Neuronal stem cell (in vitro differentiated cells): ENCODE measurements at places on chromosomes 1 and 21.

- DNase-seq = no peak
These were observed 568.9 kb upstream of the ADGRL4 start for GRCh38 chr1:79575424-79575823.

- no peak for DNase-seq
These were observed 172.6 kb upstream of the DMRTA2 start for GRCh38 chr1:50595874-50596273.

GRCh38 chr21:32364387-32364786, 28.4 kb downstream of the URB1 start:
- no peak for DNase-seq

DNA sequence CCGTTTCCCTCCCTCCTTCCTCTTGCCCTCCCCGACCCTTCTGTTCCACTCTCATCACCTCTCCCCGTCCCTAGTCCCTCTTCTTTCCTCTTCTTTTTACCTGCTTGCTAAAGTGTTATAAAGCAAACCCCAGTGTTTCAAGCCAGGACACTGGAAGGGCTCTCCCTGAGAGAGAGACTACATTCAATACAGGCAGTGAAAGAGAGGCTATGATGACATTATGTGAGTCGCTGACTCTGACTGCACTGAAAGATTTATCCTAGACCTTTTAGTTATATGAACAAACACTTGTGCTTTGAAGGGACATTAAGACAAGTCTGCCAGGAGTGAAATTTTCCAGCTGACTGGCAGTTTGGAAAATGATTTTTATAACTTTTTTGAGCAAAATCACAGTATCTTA, 155.7 kb downstream of the S1PR1 start:
- no peak for DNase-seq

- peak; percentile 21 for DNase-seq
These were observed 65.3 kb downstream of the ZNF697 start for GRCh38 chr1:119582801-119583200.

- DNase-seq = no peak
These were observed 46.1 kb downstream of the SLC44A3 start for GRCh38 chr1:94866164-94866807.

GRCh38 chr21:37936010-37936785, 19.9 kb upstream of the KCNJ6 start:
- no peak for DNase-seq

GRCh38 chr1:111496398-111496797, 7.0 kb downstream of the ADORA3 start:
- no peak for DNase-seq

GRCh38 chr1:30758785-30759380, 1.3 kb upstream of the LAPTM5 start:
- no peak for DNase-seq

DNA sequence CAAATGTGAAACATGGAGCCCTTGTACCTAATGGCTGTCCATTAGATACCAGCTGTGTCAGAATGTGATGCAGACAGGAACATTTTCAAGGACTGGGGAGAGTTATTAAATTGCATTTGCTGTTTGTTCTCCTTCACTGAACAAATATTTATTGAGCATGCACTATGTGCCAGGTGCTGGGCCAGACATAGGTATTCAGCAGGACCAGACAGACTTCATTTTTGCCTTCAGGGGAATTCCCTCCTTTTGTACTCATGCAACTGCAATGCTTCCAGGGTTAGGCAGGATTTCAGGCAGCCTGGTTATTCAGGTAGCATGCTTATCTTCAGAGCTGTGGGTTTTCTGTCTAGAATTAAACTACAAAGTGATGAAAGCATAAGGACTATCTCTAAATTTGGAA, 64.2 kb upstream of the SMYD2 start:
- DNase-seq = no peak

DNA sequence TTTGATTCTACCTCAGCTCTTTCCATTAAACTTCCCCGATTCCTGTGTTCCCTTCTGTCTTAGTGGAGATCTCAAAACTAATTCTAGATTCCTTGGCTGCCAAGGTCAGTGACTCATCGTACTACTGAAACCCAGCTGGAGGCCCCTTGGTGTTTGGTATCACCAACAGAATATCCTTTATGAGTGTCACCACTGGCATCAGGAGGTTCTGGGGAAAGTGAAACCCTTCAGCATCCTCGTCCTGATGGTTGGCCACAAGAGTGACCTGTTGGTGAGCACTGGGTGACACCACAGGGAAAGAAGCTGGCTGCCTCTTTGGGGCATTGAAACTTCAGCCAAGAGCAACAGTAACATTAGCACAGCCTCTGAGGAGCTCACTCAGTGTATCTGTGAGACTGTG, 9.6 kb downstream of the RAB42 start:
- no peak for DNase-seq

DNA sequence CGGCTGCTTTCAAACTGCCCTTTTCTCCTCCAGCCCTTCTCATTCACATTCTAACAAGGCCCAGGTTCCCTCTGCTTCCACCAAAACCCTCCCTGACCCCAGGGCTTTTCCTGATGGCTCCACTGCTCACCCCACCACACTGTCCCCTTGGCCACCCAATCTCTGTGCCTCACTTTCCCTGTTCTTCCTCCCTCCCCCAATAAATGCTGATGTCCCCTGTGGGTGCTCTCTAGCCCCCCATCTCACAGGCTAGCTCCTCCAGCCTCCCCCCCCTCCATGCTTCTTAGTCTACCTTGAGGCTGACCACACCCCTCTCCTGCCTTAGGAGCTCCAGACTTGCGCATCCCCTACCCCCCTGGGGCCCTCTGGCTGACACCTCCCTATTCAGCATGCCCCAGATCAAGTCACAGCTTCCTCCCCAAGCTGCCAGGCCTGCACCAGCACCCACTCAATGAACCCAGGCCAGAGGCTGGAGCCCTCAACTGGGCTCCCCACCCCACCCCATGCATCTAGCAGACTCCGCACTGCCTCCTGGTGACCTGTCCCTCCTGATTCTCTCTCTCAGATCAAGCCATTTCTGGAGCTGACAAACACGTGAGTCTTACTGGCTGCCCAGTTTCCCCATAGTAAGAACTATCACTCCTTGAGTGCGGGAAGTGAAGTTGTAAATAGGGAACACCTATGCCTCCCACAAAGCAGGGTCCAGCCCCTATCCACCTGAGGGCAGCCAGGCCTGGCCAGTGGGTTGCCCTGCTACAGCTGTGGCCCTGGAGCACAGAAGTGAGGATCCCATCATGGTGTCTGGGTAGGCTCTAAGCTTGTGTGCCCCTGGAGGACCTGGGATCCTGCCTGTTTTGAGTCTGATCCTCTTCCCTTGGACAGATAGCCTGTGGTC, 117.9 kb downstream of the DMRTB1 start:
- no peak for DNase-seq

GRCh38 chr1:198700396-198700795, 61.6 kb downstream of the PTPRC start:
- DNase-seq = no peak

DNA sequence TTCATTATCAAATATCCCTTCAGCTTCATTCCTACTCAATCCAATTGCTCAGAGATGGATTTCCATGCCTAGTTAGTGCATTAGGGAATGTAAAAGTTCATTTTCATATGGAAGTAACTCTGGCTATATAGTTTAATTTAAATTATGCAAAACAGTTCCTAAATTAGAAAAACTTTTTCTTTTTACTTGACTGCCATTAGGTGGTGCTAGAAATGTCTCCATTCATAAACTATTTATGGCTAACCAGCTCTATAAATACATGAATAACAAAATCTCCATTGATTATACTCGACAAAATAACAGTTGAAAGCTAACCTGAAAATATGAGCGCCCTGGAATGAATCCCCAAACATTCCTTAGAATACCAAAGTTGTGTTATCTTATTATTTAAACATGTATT, 311.4 kb downstream of the USH2A start:
- no peak for DNase-seq

DNA sequence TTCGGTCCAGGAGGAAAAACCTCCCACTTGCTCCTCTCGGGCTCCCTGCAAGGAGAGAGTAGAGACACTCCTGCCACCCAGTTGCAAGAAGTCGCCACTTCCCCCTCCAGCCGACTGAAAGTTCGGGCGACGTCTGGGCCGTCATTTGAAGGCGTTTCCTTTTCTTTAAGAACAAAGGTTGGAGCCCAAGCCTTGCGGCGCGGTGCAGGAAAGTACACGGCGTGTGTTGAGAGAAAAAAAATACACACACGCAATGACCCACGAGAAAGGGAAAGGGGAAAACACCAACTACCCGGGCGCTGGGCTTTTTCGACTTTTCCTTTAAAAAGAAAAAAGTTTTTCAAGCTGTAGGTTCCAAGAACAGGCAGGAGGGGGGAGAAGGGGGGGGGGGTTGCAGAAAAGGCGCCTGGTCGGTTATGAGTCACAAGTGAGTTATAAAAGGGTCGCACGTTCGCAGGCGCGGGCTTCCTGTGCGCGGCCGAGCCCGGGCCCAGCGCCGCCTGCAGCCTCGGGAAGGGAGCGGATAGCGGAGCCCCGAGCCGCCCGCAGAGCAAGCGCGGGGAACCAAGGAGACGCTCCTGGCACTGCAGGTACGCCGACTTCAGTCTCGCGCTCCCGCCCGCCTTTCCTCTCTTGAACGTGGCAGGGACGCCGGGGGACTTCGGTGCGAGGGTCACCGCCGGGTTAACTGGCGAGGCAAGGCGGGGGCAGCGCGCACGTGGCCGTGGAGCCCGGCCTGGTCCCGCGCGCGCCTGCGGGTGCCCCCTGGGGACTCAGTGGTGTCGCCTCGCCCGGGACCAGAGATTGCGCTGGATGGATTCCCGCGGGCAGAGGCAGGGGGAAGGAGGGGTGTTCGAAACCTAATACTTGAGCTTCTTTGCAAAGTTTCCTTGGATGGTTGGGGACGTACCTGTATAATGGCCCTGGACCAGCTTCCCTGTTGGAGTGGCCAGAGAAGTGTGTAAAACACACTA, 45.3 kb downstream of the MRPL39 start:
- peak; percentile 31 for DNase-seq

- DNase-seq = no peak
These were observed 43.5 kb downstream of the CD34 start for GRCh38 chr1:207867136-207868109.

DNA sequence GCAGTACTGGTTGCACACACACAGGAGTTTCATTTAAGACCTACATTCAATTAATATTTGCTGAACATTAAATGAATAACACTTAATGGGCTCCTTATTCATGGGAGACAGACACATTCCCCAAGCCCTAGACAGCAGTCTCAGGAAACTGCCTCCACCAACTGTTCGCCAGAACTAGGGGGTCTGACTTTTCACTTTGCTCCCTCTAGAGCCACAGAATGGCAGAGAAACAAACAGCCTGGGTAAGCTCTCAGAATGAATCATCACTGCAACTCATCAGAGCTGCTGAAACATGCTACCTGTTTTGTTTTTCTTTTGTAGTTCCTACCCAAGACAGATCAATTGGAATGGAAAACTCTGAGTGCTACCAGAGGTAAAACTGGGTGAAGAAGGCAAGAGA, 31.7 kb downstream of the ELK4 start:
- no peak for DNase-seq

DNA sequence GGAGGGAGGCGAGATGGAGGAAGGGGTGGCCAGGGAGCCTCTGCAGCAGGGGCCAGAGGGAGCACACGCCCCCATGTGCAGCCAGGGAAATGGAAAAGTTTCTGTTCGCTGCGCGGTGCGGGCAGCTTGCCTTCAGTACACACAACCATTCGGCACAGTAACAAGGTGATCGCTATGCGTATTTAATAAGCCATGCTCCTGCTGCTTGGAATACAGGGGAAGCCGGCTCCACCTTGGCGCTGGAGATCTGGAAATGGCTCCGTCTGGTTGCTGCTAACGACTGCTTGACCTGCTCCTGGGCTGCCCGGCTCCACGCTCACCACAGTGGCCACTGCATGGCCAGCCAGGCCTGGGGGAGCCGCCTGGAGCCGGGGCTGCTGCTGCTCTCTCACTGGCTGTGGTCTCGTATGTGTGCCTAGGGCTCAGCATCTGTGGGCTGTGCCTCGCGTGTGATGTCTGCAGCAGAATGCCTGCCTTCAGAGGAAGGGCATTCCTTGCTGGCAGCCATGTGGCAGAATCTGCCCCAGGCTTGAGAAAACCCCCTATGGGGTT, 86.4 kb upstream of the ACTL8 start:
- no peak for DNase-seq

DNA sequence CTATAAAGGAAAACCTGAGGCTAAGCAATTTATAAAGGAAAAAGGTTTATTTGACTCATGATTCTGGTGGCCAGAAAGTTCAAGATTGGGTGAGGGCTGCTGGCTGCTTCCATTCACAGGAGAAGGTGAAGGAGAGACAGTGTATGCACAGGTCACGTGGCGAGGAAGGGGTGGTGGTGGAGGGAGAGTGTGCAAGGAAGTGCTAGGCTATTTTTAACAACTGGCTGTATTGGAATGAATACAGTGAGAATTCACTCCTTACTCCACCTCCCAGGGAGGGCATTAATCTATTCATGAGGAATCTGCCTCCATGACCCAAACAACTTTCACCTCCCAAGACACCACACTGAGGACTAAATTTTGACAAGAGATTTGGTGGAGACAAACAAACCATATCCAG, 51.0 kb downstream of the SYDE2 start:
- no peak for DNase-seq

DNA sequence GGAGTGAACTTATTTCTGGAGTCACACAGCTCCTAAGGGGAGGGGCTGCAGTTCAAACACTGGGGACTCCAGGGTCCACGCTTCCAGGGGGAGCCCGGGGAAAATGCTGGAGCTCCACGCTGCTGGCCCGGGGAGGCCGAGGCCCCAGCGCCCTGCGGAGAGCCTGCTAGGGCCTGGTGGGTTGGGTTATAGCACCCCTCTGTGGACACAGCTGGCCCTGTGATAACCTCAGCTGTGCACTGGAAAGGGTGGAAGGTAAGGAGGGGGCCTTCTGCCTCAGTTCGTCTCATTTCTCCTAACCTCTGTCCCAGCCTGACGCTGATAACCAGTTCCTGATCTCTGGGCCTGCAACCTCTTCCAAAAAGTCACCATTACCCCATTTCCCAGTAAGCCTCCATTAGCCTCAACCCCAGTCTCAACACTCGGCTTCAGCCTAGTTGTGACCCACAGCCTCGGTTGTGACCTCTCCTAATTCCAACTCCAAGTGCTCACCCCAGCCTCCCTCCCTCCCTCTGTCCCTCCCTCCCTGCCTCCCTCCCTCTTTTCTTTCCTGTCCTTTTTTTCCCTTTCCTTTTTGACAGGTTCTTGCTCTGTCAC, 7.1 kb downstream of the NBL1 start:
- no peak for DNase-seq

GRCh38 chr1:24991697-24992096, 61.6 kb upstream of the RUNX3 start:
- DNase-seq = no peak

- no peak for DNase-seq
These were observed 34.0 kb downstream of the MTR start for GRCh38 chr1:236829085-236829484.

DNA sequence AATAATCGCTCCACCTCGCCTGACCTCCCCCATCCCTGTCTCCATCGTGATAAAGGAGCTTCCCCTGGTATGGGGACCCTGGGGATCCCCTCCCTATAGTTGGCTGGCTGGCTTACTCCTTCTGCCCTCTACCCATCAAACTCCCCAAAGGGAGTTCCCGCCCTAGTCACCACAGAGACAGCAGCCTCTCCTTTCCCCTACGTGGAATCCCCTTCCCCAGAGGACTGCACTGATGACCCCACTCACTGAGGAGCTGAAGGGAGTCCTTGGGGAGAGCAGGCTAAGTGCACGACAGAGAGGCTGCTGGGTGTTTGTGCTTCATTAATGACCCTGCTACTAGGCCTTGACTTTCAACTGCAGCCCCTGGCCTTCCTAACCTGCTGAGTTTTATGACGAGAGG, 1.9 kb downstream of the CADM3 start:
- no peak for DNase-seq
